ENCODE measurements at places on chromosomes 5 and 9.

DNA sequence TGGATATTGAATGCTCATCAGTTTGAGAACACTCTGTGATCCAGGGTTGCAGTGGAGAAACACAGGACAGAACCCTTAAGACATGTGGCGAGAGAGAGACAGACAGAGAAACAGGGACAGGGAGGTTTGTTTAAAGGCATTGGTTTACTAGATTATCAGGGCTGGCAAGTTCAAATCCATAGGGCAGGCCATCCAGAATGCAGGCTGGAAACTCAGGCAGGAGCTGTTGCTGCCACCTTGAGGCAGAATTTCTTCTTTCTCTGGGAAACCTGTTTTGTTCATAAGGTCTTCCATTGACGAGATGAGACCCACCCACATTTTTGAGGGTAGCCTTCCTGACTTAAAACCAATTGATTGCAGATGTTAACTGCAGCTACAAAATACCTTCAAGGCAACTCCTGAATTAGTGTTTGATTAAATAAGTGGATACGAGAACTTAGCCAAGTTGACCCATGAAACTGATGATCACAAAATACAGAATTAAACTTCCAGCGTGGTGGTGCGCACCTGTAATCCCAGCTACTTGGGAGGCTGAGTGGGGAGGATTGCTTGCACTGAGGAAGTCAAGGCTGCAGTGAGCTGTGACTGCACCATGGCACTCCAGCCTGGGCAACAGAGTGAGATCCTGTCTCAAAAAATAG is 55.9 kb downstream of the NSUN2 start:
- DNase-seq = peak; percentile 50

GRCh38 chr9:9792144-9792857 is 820.5 kb downstream of the PTPRD start:
- no peak for DNase-seq

DNA sequence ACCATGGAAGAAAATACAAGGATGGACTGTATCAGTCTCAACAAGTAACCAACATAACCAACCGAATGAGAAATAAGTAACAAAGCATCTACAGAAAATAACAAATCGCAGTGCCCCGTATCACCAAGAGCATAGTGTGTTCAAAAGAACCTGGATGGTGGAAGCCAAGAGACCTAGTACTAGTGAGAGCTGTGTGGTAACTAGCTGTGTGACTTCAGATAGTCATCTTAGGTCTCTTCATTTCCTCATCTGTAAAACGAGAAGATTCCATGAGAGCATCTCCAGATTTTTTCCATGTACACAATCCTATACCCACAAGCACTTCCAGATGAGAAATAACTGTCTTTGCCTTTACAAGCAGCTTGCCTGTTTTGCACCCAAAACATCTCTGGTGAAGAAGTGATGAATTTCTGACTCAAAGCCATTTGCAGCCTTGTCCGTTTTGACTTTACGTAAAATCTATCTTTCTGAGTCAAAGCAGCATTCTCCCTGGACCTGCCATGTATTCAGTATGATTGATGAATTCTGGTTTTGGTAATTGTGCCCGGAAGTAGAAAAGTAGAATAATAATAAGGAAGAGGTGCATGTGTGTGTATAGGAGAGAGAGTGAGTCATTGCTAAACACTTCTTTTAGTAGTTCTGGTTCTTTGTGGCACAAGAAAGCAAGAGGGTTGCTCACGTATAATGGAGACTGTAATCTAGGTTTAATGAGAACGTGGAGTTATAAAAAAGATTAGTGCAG is 41.0 kb downstream of the AOPEP start:
- DNase-seq = no peak

GRCh38 chr9:744046-744712 is 97.3 kb upstream of the DMRT1 start:
- no peak for DNase-seq

GRCh38 chr9:32172256-32172655 is 212.2 kb upstream of the ACO1 start:
- no peak for DNase-seq

All from COR-L47 (cell line).